Kidney epithelial cell (primary cell): ENCODE measurements at places on chromosomes 11 and 22. TPM values are rescaled to one million over a fixed set of nuclear protein-coding genes. Genes with fewer than 3 reads are reported as not detected.
A peak's percentile ranks its signal among the peaks of the same experiment; 100 is the strongest.

DNA sequence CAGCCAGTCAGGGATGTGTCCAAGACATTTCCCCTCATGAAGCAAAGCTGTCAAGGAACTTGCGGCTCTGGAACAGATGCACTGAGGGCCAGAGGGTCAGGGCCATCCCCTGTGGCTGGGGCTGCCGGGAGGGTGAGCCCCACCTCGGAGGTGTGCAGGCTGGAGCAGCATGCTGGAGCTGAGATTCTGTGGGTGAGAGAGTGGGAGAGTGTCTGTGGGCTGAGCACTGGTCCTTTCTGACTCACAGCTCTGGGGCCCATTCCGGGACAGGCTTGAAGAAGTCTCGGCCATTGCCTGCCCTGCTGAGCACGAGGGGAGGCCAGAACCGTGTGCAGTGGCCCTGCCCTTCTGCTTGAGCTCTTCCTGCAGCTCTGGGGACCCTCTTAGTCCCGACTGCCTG is 2.1 kb downstream of the OMP start:
- no peak for DNase-seq

DNA sequence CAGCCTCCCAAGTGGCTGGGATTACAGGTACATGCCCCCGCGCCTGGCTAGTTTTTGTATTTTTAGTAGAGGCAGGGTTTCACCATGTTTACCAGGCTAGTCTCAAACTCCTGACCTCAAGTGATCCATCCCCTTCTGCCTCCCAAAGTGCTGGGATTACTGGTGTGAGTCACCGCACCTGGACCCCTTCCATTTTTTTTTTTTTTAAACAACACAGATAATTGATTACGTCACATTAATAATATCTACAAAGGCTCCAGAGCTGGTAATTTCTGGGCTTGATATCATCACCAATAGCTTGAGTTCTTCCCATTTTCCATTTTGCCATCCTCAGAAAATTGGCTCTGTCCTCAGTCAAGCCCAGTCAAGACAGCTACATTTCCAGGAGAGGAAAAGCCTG is 7.2 kb downstream of the TTLL1 start:
- DNase-seq: no peak

DNA sequence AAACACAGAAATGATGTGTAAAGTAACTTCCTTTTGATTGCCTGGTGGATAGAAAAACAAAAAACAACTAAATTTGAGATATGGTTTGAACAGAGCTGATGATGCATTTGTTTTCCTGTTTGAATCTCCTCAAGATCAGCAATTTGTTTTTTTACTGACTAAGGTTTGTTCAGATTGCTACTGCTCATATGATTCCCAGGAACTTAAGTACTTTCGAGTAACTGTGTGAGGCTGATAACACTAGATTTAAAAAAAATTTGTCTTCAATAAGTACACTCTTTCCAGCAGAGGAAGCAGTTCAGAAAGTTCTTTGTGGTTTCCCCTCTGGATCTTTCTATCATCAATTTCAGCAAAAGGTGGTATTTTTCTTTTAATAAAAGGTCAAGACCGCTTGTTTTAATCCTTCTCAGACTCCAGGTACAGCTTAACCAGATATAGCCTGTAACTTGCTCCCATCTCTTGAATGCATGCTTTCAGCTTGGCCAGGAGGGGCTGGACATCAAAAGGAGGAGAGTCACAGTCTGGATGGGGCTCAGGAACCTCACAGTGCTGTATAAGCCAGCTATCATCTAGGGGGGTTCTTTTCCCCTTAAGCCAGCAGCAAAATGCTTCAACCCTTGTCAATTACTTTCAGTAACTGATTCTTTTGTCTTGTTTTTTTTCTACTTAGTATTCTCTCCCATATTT is 12.3 kb upstream of the MS4A6E start:
- no peak for DNase-seq

- DNase-seq: no peak
Measured at GRCh38 chr11:63518548-63518947, 12.7 kb downstream of the LGALS12 start.

- no peak for DNase-seq
Measured at GRCh38 chr11:20597154-20597679, 2.2 kb upstream of the SLC6A5 start.

GRCh38 chr11:122045181-122045586 is 70.8 kb downstream of the BLID start:
- DNase-seq: peak; percentile 28

- no peak for DNase-seq
Measured at GRCh38 chr11:76141901-76142588, 64.3 kb downstream of the WNT11 start.

DNA sequence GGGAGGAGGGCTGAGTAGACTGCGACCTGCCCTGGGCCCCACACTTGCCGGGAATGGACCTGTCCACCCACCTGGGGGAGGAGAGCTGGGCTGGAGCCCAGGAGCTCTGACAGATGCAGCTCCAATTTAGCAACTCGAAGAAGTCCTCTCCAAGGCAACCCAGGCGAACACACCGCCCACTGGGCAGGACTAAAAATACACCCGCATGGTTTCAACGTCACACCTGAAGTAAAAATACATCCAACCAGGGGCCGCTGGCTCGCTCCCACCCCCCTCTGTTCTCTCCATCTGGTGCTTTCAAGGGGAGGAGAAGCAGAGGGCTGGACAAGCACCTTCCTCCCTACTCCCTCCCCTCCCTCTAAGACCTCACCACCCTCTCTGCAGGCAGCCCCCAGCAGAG is 119.9 kb downstream of the FEZ1 start:
- no peak for DNase-seq

GRCh38 chr22:20093418-20094196 is 13.6 kb downstream of the DGCR8 start:
- no peak for DNase-seq

DNA sequence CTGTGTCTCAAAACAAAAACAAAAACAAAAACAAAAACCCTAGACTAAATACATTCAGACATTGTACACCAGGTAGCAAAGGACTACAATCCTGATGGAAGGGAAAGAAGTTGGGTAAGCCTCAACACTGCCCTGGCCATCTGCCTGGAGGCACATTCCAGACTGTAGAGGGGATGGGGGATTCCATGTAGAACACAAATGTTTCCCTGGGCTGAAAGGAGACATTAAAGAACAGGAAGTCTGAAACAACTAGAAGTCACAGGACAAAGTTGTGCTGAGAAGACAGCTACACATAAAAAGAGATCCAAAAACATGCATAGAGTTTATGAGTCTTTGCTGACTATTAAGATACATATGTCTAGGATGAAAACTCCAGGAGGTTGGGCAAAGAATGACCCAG is 83.9 kb downstream of the RRAS2 start:
- no peak for DNase-seq

- no peak for DNase-seq
Measured at GRCh38 chr11:110349138-110349996, 53.0 kb upstream of the RDX start.

DNA sequence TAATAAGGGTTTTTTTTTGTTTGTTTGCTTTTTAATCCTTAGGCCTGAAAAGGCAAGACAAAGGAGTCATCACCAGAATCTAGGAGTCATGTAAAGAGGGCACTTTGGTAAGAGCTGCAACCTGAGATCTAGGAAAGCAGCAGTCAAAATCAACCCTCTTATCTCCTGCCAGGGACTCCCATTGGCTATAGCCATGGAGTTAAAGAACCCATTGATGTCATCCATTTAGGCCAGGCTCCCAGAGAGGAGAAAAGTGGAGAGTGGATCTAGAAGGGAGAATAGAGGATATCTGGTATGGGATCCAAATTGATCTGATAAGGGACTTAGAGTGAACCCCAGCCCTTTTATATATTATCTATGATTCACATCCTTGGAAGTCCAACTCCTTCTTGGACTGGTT is 35.9 kb downstream of the ZNF215 start:
- no peak for DNase-seq

GRCh38 chr22:44665115-44665514 is 36.9 kb upstream of the PRR5 start:
- DNase-seq: no peak

DNA sequence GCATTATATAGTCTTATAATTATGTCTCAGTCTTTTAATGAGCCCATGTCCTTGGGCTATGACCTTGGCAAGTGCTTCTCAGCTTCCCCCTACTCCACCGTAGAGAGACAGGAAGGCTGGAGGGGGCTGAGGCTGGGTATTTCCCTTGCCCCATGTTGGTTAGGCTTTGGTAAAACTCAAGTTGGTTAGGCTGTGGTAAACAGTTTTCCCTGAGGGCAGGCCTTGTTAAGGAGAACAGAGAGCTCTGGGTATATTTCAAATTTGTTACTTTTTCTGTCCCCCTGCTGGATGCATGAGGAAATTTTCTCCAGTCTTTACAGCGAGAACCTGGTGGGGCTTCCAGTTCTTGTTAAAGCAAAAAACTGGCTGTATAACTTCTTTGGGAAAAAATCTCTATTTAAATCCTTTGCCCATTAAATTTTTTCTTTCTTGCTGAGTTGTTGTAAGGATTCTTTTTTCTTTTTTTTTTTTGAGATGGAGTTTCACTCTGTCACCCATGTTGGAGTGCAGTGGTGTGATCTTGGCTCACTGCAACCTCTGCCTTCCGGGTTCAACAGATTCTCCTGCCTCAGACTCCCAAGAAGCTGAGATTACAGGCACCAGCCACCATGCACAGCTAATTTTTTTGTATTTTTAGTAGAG is 12.2 kb upstream of the DCHS1 start:
- DNase-seq: no peak

DNA sequence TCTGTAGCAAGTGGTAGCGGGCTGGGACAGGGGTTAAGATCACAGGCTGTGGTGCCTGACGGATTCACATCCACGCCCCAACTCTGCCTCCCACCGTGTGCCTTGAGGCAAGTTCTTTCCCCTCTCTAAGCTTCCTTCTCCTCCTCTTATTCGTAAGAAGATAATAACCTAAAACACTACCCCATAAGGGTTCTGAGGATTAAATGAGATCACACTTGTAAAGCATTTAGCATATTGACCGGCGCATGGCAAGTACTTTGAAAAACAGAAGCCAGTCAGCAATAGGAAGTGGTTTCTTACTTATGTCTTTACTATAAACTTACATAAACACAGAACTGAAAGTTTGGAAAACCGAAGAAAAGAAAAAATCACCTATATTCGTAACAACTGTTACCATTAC is 15.5 kb upstream of the LMO2 start:
- no peak for DNase-seq

GRCh38 chr11:33383075-33383919 is 126.1 kb downstream of the HIPK3 start:
- no peak for DNase-seq

DNA sequence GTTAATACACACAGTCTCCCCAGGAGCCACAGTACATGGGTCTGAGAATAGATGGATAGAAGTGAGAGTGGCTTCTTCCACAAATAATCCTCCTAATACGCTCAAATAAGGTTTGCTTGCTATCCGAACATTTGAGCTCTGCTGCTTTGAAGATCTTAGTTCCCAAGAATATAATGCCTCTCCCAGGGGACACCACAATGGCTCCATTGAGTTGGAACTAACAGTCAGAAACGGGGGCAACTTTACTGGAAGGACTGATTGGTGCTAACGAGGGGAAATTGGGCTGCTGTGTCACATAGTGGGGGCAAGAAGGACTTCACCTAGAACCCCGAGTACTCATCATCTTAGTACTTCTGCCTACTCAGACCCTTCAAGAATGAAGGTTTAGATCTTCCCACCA is 66.2 kb downstream of the IGLL5 start:
- no peak for DNase-seq

GRCh38 chr22:36470994-36471331 is 10.5 kb downstream of the TXN2 start:
- DNase-seq: no peak

DNA sequence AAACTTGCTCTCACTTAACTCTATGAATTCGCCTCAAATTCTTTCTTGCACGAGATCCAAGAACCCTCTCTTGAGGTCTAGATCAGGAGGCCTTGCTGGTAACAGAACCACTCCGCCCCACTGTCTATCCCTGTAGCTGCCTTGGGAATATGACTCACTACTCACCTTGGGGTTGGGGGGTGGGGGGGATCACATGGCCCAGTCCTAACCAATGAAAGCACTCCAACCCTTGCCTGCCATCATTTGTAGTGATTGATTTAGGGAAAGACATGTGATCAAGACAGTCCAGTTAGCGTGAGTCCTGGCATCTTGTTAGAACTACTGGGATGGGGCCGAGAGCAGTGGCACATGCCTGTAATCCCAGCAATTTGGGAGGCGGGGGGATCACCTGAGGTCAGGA is 4.8 kb upstream of the MRTFA start:
- no peak for DNase-seq

- no peak for DNase-seq
Measured at GRCh38 chr22:17703811-17704210, 65.3 kb downstream of the BCL2L13 start.

DNA sequence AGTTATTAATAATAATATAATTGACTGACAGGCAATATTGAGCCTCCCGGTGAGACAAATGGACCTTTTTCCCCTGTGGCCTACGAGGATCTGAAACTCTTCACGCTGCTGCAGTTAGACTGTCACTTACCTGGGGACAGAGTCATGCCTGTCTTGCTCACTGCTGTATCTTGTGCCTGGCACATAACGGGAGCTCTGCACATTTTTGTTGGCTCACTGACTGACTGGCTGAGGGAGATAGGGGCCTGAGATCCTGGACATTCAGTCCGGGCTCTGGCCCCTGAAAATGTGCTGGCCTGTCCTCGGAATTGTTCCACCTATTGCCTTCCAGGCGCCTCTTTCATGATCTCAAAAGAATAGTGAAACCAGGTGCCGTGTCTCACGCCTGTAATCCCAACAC is 743 bp upstream of the CD3D start:
- no peak for DNase-seq

GRCh38 chr11:119779195-119780071 is 50.4 kb upstream of the NECTIN1 start:
- DNase-seq: no peak

- DNase-seq: no peak
Measured at GRCh38 chr11:128714881-128715280, 21.0 kb downstream of the FLI1 start.

- DNase-seq: no peak
Measured at GRCh38 chr22:40410731-40411505, 40.5 kb downstream of the SGSM3 start.

- DNase-seq: no peak
Measured at GRCh38 chr11:5522308-5522707, 5.8 kb upstream of the UBQLNL start.

NNMT gene
- total RNA-seq: 470 and 585 TPM in 2 replicates

TRIM66 gene
- total RNA-seq: 4.2 and 6.6 TPM in 2 replicates

PPP2R1B gene
- total RNA-seq: 27.9 and 34.5 TPM in 2 replicates

PRG3 gene
- not detected in 2 replicates for total RNA-seq

MYO7A gene
- 0.17 and 0.89 TPM in 2 replicates for total RNA-seq

IGLL1 gene
- not detected in 2 replicates for total RNA-seq

YPEL1 gene
- 2.8 and 4.9 TPM in 2 replicates for total RNA-seq

PATE2 gene
- total RNA-seq: 0.27 TPM in 1 of 2 replicates, not detected in the other
